ENCODE measurements at places on chromosomes 3 and 15. TPM values are rescaled to one million over a fixed set of nuclear protein-coding genes. Genes with fewer than 3 reads are reported as not detected.

GRCh38 chr15:48090115-48090514 is 30.7 kb upstream of the SLC24A5 start:
- peak; percentile 18 for DNase-seq

DNA sequence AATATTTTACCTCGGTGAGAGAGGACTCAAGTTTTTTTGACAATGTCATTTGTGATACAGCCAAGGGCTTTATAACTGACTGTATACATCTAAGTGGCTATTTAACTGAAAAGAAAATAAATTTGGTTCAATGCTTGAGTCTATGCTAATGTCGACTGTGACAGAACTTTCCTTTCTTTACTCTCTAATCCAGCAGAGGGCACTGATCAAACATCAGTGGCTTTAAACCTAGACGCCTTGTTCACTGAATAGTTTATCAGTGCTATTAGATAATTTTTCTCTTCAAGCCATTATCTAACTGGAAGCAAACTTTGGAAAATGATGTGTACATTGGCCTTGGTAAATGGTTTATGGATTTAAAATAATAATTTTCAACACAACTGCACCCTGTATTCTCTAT is 285.1 kb downstream of the CHL1 start:
- DNase-seq, result no peak

GRCh38 chr15:77854980-77855379 is 222.3 kb upstream of the LINGO1 start:
- no peak for DNase-seq

GRCh38 chr15:74257623-74258022 is 21.5 kb downstream of the CCDC33 start:
- DNase-seq, result no peak

DNA sequence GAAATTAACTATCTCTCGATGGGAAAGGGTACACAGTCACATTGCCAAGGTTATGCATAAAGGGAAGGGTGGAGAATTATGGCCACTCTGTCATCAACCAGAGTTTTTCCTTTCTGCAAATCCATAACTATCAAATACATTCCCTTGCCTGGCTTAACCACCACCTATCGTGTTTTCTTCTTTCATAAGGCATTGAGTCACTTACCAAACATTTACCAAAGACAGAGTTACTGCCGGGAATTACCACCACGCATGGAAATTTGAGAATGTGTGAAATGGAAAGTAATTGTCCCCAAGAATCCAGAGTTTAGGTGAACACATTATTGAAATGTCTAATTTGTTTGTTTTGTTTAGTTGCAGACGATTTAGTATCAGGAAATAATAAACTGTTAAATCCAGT is 134.3 kb upstream of the LRRN1 start:
- no peak for DNase-seq

GRCh38 chr3:13874891-13875290 is 5.0 kb downstream of the WNT7A start:
- DNase-seq, result no peak

GRCh38 chr15:25249236-25250010 is 189.4 kb downstream of the UBE3A start:
- DNase-seq, result no peak

- DNase-seq, result no peak
These were observed 22.1 kb downstream of the CLEC3B start for GRCh38 chr3:45048244-45048643.

- DNase-seq, result peak; percentile 75
These were observed 37.2 kb downstream of the SLC6A6 start for GRCh38 chr3:14439501-14440167.

DNA sequence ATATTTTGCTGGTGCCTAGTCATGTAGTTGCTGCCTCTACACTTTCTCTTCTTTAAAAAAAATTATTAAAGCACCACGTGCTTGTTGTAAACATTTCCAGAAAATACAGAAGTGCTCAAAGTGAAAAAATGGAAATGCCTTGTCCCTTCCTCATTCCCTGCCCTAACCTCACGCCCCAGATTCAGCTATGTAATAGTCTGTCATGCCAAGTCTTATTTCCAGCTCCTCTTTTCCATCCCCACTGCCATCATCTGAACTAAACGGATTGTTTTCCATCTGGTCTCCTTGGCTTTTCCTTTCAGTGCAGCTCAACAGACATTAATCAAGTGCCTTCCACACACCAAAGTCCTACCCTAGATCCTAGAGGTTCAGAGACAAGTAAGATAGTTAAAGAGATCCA is 15.5 kb downstream of the ZNF774 start:
- DNase-seq, result no peak

DNA sequence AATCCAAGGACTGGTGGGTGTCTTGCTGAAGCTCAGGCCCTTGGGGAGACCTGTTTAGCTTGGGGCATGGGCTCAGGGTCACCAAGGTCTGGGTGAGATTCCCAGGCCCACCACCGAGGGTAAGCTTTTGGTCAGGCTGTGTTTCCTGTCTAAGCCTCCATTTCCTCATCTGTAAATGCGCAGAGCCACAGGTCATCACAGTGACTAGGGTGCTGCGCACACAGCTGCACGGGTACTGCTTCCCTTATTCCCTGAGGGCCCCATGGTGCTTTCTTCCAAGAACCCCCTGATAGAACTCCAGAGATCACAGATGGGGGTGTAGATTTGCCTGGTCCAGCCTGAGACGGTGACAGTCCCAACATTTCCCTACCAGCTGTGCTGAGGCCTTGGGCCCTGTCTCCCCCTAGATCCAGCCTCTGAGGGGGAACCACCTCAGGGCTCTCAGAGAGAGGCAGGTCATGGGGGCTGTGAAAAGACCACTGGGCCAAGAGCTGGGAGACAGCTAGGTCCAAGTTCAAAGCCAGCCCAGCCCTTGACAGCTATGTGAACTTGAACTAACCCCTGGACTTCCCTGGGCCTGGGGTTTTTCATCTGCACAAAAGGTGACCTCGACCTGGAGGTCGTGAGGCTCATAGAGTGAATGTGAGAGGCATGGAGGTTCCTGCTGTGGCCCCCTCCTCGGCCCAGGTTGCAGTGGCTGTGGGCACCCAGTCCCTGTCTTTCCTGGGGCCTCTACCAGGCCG is 60.7 kb downstream of the SEMA3G start:
- no peak for DNase-seq

DNA sequence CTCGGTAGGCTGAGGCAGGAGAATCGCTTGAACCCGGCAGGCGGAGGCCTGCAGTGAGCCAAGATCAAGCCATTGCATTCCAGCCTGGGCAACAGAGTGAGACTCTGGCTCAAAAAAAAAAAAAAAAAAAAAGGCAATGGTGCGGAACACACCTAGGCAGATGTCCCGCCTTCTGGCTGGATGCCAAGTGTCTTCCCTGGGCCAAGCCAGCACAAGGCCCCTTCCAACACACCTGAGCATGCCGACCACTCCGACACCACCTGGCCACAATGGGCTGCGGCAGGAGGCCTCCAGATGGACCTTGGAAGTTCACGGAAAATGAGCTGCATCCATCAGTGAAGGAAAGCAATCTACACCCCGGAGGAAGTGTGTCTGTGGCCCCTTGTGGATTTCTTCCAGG is 19.0 kb downstream of the NUP210 start:
- no peak for DNase-seq

GRCh38 chr15:65556622-65557021 is 26.4 kb downstream of the HACD3 start:
- DNase-seq, result no peak

DNA sequence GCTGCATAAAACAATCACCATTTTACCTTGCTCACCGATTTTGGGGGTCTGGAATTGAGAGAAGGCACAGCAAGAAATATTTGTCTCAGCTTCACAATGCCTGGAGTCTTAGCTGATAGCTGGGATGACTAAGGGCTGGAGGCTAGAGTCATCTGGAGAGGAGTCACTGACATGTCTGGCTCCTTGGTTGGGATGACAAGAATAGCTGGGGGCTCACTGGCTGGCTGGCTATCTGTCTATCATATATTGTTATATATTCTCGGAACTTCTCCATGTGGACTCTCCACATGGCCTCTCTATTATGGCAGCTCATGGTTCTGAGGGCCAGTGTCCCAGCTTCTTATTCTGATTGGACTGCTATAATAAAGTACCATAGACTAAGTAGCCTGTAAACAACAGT is 20.0 kb upstream of the TRIM71 start:
- no peak for DNase-seq

GRCh38 chr3:126367316-126367805 is 10.2 kb upstream of the KLF15 start:
- DNase-seq, result no peak

GRCh38 chr15:92124657-92125010 is 269.0 kb upstream of the ST8SIA2 start:
- no peak for DNase-seq

- DNase-seq, result no peak
These were observed 338.5 kb downstream of the RORA start for GRCh38 chr15:60890375-60891230.

- no peak for DNase-seq
These were observed 48.9 kb upstream of the STRIT1 start for GRCh38 chr3:155342344-155342743.

- DNase-seq, result no peak
These were observed 30.5 kb downstream of the CD47 start for GRCh38 chr3:108060331-108060730.

DNA sequence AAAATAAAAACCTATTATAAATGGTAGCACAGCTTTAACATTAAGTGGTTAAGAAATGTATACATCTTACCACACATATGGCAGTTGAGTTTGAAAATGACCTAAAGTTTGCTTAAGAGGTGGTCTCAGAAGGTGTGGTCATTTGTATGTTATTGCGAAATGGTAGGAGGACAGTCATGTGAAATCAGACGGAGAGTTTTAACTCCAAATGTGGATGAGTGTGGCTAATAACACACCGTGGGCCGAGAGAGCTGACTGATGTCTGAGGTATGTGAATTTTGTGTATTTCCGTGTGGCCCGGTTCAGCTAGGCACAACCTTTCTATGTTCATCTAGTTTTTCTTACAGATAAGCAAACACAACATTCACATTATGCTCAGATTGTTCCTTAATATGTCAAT is 71.9 kb downstream of the ARNT2 start:
- DNase-seq, result no peak

DNA sequence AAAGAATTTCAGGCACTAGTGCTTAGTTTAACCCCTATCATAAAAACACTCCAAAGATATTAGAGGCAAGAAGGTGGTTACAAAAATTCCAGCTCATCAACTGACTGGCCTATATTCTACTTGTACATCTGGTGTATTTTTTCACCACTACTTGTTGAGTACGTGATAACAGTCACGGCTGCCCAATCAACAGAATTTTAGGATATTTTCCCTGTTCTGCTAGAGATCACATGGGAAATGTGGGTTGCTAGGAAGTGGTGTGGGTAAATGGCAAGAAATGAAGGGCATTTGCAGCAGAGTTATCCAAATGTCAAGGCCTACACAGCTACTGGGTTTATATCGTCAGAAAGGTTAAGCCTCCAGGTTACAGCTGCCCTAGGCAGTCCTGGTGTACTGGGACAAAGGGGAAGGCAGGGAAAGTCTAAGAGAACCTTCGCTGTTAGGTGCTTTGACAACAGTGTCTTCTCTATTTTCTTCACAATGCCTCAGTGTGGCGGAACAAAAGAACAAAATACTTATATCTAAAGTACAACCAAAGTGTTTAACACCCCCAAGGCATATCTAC is 81.9 kb downstream of the FMN1 start:
- no peak for DNase-seq

DNA sequence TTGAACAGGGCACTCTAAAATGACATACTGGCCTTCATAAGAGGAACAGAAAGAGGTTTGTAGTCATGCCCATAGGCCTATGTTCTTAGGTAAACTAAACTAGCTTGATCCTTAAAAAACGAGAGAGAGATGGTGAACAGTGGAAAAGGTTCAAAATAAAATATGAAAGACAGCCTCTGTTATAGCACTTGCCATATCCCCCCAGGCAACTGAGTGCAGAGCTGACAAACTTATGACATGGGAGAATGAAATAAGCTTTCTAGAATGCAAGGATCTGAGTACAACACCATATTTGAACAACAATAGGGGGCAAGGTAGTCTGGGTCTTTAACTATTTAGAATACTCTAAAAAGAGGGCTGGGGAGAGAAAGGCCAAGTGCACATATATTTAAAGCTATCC is 700.6 kb upstream of the CFAP20DC start:
- no peak for DNase-seq

- no peak for DNase-seq
These were observed 77.5 kb downstream of the CHSY1 start for GRCh38 chr15:101174152-101174920.

DNA sequence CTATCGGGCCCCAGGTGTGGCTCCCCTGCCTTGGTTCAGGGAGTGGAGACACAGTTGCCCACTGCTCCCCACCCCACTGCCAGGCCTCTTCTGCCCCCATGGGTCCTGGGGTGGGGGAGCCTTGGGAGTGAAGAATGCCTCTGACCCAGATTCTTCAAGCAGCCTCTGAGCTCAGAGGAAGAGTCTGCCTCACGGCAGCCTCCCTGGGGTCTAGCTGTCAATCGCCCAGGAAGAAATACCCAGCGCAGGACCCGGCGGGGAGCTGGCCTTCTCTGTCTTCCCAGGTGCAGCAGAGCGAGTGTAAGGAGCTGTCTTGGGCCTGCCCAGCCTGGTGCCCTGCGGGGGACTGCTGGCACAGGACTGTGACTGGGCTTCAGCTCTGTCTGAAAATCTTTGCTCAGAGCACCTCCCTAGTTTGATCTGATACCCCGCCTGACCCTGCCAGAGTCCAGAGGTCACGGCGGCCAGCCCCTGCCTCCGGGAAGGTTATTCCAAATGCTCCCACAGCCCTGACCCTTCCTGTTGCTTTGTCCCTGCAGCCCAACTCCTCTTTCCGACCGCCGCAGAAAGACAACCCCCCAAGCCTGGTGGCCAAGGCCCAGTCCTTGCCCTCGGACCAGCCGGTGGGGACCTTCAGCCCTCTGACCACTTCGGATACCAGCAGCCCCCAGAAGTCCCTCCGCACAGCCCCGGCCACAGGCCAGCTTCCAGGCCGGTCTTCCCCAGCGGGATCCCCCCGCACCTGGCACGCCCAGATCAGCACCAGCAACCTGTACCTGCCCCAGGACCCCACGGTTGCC is 11.0 kb downstream of the ANKRD63 start:
- DNase-seq, result no peak

- DNase-seq, result no peak
These were observed 60.7 kb upstream of the ALDH1A3 start for GRCh38 chr15:100818927-100819326.

Gene CYP8B1
- not detected for total RNA-seq

Gene TPM1
- 576 TPM for total RNA-seq

Gene ZNF502
- 3.1 TPM for total RNA-seq

Gene REC114
- not detected for total RNA-seq

Gene COL8A1
- 2.8 TPM for total RNA-seq

Gene APOD
- 20.5 TPM for total RNA-seq

Gene ANO10
- 82.0 TPM for total RNA-seq

Gene BCL2A1
- total RNA-seq, result 1.4 TPM

Gene SLC22A13
- total RNA-seq, result 0.27 TPM

Gene ZDHHC19
- not detected for total RNA-seq

Data from left colon (tissue), 2 donors.